ENCODE measurements at places on chromosomes 6 and 20. TPM values are rescaled to one million over a fixed set of nuclear protein-coding genes. Genes with fewer than 3 reads are reported as not detected.

Gene ATRN
- polyA plus RNA-seq: 6.4 TPM

Gene CALHM6
- 12.7 TPM for polyA plus RNA-seq

Gene AGER
- polyA plus RNA-seq: 18.1 TPM

Gene NKAPL
- 2.2 TPM for polyA plus RNA-seq

Gene TULP4
- polyA plus RNA-seq: 7.9 TPM

Gene DPPA5
- polyA plus RNA-seq: not detected

Gene LAMA5
- polyA plus RNA-seq: 537 TPM

Gene SLC32A1
- polyA plus RNA-seq: not detected

Gene SCAND1
- 0.64 TPM for polyA plus RNA-seq

Gene SCRT2
- not detected for polyA plus RNA-seq

Gene PLCB4
- 8.5 TPM for polyA plus RNA-seq

Gene GHRH
- polyA plus RNA-seq: not detected

Gene MROH8
- 13.8 TPM for polyA plus RNA-seq

- H3K27ac ChIP-seq: no peak overlapping the region
- H3K4me1 ChIP-seq: no peaks in the 10 kb centered on the region
- H3K27me3 ChIP-seq: no peaks in the 10 kb centered on the region
- no peak overlapping the region for H3K4me3 ChIP-seq
- H3K36me3 ChIP-seq: no peaks in the 10 kb centered on the region
These were observed 51.9 kb downstream of the IL22RA2 start for GRCh38 chr6:137121401-137121997.

DNA sequence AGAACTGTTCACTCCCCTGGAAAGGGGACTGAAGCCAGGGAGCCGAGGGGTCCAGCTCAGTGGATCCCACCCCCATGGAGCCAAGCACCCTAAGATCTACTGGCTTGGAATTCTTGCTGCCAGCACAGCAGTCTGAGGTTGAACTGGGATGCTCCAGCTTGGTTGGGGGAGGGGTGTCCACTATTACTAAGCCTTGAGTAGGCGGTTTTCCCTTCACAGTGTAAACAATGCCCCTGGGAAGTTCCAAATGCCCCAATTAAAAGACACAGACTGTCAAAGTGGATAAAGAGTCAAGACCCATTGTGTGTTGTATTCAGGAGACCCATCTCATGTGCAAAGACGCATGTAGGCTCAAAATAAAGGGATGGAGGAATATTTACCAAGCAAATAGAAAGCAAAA, 150.2 kb downstream of the LPA start:
- DNase-seq: no peak
- no peak overlapping the region for H3K4me3 ChIP-seq
- no peaks in the 10 kb centered on the region for H3K36me3 ChIP-seq
- no peaks in the 10 kb centered on the region for H3K27me3 ChIP-seq

GRCh38 chr6:139647016-139647415, 272.6 kb upstream of the CITED2 start:
- H3K4me1 ChIP-seq: no peaks in the 10 kb centered on the region
- no peak overlapping the region for H3K4me3 ChIP-seq
- DNase-seq: no peak
- no peaks in the 10 kb centered on the region for H3K27me3 ChIP-seq
- no peak overlapping the region for H3K27ac ChIP-seq
- no peaks in the 10 kb centered on the region for H3K36me3 ChIP-seq

GRCh38 chr6:126102358-126102757, 116.0 kb downstream of the TRMT11 start:
- H3K27me3 ChIP-seq: no peaks in the 10 kb centered on the region
- DNase-seq: no peak
- no peak overlapping the region for H3K4me3 ChIP-seq
- no peaks in the 10 kb centered on the region for H3K36me3 ChIP-seq
- H3K4me1 ChIP-seq: no peaks in the 10 kb centered on the region

GRCh38 chr6:5151955-5152401, 66.8 kb downstream of the PPP1R3G start:
- no peaks in the 10 kb centered on the region for H3K36me3 ChIP-seq
- H3K27me3 ChIP-seq: no peaks in the 10 kb centered on the region
- H3K4me3 ChIP-seq: no peak overlapping the region
- no peak overlapping the region for H3K27ac ChIP-seq
- H3K4me1 ChIP-seq: no peaks in the 10 kb centered on the region

GRCh38 chr6:157089258-157089657, 234.1 kb downstream of the TMEM242 start:
- no peaks in the 10 kb centered on the region for H3K27me3 ChIP-seq
- H3K4me1 ChIP-seq: peaks cover 8% of the 10 kb centered on the region
- H3K27ac ChIP-seq: no peak overlapping the region
- H3K4me3 ChIP-seq: no peak overlapping the region

GRCh38 chr6:45633272-45633908, 255.7 kb upstream of the SUPT3H start:
- DNase-seq: no peak
- peaks cover 5% of the 10 kb centered on the region for H3K27me3 ChIP-seq
- no peak overlapping the region for H3K4me3 ChIP-seq
- H3K36me3 ChIP-seq: no peaks in the 10 kb centered on the region
- no peak overlapping the region for H3K27ac ChIP-seq
- no peaks in the 10 kb centered on the region for H3K4me1 ChIP-seq

DNA sequence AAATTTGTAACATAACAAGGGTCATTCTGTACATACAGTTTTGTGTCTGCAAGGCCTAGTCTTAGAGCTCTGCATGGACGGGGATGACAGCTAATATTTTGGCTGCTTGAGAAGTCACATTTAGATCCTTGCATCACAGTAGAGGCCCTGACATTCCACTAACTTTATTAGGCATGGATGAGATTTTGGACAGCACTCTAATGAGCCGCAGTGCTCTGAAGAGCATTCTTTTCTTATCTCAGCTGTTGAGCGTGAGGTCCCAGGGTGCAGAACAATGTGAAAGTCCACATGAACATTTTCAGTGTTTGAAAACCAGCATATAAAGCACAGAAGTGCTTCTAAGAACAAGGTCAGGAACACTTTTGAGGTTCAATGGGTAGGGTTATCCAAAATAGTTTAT, 58.9 kb downstream of the IPCEF1 start:
- no peaks in the 10 kb centered on the region for H3K27me3 ChIP-seq
- H3K4me3 ChIP-seq: no peak overlapping the region
- peak overlapping the region; percentile 56 for H3K27ac ChIP-seq
- peaks cover 16% of the 10 kb centered on the region for H3K4me1 ChIP-seq
- DNase-seq: no peak
- no peaks in the 10 kb centered on the region for H3K36me3 ChIP-seq

GRCh38 chr20:60967431-60968316, 284.4 kb upstream of the CDH4 start:
- H3K27me3 ChIP-seq: no peaks in the 10 kb centered on the region
- no peak for DNase-seq
- H3K36me3 ChIP-seq: no peaks in the 10 kb centered on the region
- no peak overlapping the region for H3K4me3 ChIP-seq

GRCh38 chr6:144722154-144722737, 437.1 kb downstream of the UTRN start:
- no peaks in the 10 kb centered on the region for H3K27me3 ChIP-seq
- no peaks in the 10 kb centered on the region for H3K36me3 ChIP-seq
- no peak overlapping the region for H3K4me3 ChIP-seq
- H3K27ac ChIP-seq: no peak overlapping the region
- no peaks in the 10 kb centered on the region for H3K4me1 ChIP-seq

DNA sequence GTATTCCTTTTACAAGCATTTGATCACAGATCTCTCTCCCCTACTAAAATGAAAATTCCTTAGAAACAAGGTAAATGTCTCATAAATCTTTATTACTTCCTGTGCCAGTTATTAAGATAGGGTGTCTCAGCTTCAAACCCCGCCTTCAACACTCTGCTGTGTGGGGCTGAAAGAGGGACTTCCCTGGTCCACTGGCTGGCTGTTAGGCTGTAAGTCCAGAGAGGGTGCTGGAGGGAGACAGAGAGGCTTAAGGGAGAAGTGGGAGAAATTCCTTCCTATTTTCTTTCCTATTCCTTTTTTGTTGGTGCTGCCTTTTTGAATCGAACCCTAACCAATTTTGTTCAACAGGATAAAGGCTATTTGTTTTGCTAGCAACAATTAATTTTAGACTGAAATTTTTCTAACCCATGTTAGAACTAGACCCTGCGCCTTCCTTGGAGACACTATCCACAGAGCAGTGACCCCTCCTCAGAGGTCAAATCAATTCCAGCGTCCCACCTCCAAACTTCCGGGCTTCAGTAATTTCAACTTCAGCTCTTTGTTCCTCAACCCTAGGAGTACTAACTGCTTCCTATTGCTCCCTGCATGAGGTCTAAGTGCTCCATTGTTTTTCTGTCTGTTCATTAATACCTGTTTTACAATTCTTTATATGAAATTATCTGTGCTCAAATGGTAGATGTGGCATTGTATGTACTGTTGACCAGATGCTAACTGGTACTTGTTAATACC, 207.5 kb upstream of the OPRM1 start:
- no peak overlapping the region for H3K4me3 ChIP-seq
- DNase-seq: no peak
- no peaks in the 10 kb centered on the region for H3K27me3 ChIP-seq
- no peak overlapping the region for H3K27ac ChIP-seq
- H3K36me3 ChIP-seq: no peaks in the 10 kb centered on the region
- no peaks in the 10 kb centered on the region for H3K4me1 ChIP-seq

DNA sequence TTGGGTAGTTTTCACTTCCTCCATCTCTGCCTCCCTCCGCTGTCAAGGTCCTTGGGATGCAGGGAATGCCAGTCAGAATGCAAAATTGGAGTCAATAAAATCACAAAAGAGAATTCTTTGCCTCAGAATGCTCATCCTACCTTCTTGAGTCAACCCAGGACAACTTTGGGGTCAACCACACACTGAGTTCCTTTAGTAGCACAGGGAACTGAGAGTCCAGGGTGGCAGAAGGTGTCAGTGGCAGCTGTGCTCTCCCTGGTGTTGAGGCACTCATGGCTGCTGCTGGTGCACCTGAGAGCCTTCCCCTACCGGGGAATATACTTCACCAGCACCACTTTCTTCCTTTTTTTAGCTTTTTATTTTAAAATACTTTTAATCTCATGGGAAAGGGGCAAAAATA, 829 bp upstream of the NOTCH4 start:
- peak; percentile 3 for DNase-seq
- H3K4me1 ChIP-seq: no peaks in the 10 kb centered on the region
- H3K27ac ChIP-seq: no peak overlapping the region
- no peaks in the 10 kb centered on the region for H3K36me3 ChIP-seq

- no peaks in the 10 kb centered on the region for H3K36me3 ChIP-seq
- no peaks in the 10 kb centered on the region for H3K27me3 ChIP-seq
- H3K4me1 ChIP-seq: no peaks in the 10 kb centered on the region
- H3K4me3 ChIP-seq: no peak overlapping the region
These were observed 432.4 kb downstream of the BMP2 start for GRCh38 chr20:7199861-7200260.

DNA sequence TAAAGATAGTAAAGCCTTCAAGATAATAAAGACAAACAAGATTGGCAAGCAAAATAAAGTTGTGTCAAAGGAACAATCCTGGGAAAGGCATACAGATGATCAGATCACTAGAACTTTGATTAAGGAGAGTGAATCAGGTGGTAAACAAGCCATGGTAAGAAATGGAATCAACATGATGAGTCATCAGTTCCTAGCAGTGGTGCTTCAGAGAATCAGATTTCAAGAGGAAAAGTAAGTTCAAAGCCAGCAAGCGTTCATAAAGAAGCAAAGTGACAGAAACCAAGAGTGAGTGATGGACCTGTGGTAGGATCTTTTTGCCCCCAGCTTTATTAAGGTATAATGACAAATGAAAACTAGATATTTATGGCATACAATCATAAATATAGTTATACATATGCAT, 340.4 kb downstream of the TPBG start:
- no peak overlapping the region for H3K4me3 ChIP-seq
- no peaks in the 10 kb centered on the region for H3K36me3 ChIP-seq
- DNase-seq: no peak
- no peaks in the 10 kb centered on the region for H3K4me1 ChIP-seq
- H3K27me3 ChIP-seq: no peaks in the 10 kb centered on the region

DNA sequence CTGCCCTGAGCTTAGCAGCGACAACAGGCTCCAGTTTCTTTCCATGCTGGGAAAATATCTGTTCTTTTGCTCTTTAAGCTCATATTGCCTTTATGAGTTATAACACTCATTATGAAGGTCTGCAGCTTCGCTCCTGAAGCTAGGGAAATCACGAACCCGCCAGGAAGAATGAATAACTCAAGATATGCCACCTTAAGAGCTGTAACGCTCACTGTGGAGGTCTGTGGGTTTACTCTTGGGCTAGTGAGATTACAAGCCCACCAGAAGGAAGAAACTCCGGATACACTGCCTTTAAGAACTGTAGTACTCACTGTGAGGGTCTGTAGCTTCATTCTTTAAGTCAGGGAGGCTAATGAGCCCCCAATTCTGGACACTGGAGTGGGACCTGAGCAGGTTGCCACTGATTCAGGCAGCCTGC, 3.0 kb upstream of the SSR1 start:
- no peak overlapping the region for H3K27ac ChIP-seq
- H3K4me1 ChIP-seq: peaks cover 8% of the 10 kb centered on the region
- no peaks in the 10 kb centered on the region for H3K27me3 ChIP-seq
- no peak overlapping the region for H3K4me3 ChIP-seq
- no peaks in the 10 kb centered on the region for H3K36me3 ChIP-seq

- no peaks in the 10 kb centered on the region for H3K36me3 ChIP-seq
- DNase-seq: no peak
- H3K4me1 ChIP-seq: peaks cover 22% of the 10 kb centered on the region
- no peak overlapping the region for H3K4me3 ChIP-seq
- H3K27ac ChIP-seq: no peak overlapping the region
- no peaks in the 10 kb centered on the region for H3K27me3 ChIP-seq
These were observed 24.8 kb upstream of the IGF2R start for GRCh38 chr6:159943968-159944598.

Measured in adrenal gland (tissue), 19 donors.